ENCODE measurements at places on chromosomes 5 and 9. TPM values are rescaled to one million over a fixed set of nuclear protein-coding genes. Genes with fewer than 3 reads are reported as not detected.
A peak's percentile ranks its signal among the peaks of the same experiment; 100 is the strongest.

Gene FOXD4
- total RNA-seq: 0.20 TPM

- H3K4me1 ChIP-seq: no peaks in the 10 kb centered on the region
- peaks cover 44% of the 10 kb centered on the region for H3K27me3 ChIP-seq
- DNase-seq: peak; percentile 17
- no peak overlapping the region for H3K27ac ChIP-seq
- no peaks in the 10 kb centered on the region for H3K36me3 ChIP-seq
Measured at GRCh38 chr5:62720031-62720441, 141.4 kb downstream of the LRRC70 start.

DNA sequence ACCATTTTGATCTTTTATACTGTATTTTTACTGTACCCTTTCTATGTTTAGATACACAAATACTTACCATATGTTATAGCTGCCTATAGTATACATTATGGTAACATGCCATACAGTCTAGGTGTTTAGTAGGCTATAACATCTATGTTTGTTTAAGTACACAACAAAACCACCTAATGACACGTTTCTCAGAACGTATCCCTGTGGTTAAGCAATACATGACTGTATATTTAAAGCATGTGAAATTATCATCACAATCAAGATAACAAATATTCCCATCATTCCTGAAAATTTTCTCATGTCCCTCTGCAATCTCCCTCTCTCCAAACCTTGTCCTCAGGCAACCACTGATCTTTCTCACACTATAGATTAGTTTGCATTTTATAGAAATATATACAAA, 66.4 kb upstream of the SUSD1 start:
- H3K27me3 ChIP-seq: no peaks in the 10 kb centered on the region
- H3K36me3 ChIP-seq: peaks cover 41% of the 10 kb centered on the region
- H3K27ac ChIP-seq: no peak overlapping the region
- peaks cover 1% of the 10 kb centered on the region for H3K4me1 ChIP-seq
- no peak for DNase-seq

GRCh38 chr9:33051144-33051543, 25.3 kb downstream of the SMU1 start:
- H3K27ac ChIP-seq: no peak overlapping the region
- H3K36me3 ChIP-seq: peaks cover 52% of the 10 kb centered on the region
- no peak overlapping the region for H3K4me3 ChIP-seq

GRCh38 chr5:94402096-94402495, 216.3 kb downstream of the KIAA0825 start:
- no peak overlapping the region for H3K27ac ChIP-seq
- no peak for DNase-seq
- no peak overlapping the region for H3K4me3 ChIP-seq
- no peaks in the 10 kb centered on the region for H3K27me3 ChIP-seq

Gene RMRP
- total RNA-seq: 10,678 TPM

- DNase-seq: no peak
- H3K4me1 ChIP-seq: no peaks in the 10 kb centered on the region
- H3K36me3 ChIP-seq: no peaks in the 10 kb centered on the region
- H3K27me3 ChIP-seq: peaks cover 14% of the 10 kb centered on the region
- H3K4me3 ChIP-seq: no peak overlapping the region
Measured at GRCh38 chr9:78370991-78371390, 74.1 kb downstream of the PSAT1 start.

DNA sequence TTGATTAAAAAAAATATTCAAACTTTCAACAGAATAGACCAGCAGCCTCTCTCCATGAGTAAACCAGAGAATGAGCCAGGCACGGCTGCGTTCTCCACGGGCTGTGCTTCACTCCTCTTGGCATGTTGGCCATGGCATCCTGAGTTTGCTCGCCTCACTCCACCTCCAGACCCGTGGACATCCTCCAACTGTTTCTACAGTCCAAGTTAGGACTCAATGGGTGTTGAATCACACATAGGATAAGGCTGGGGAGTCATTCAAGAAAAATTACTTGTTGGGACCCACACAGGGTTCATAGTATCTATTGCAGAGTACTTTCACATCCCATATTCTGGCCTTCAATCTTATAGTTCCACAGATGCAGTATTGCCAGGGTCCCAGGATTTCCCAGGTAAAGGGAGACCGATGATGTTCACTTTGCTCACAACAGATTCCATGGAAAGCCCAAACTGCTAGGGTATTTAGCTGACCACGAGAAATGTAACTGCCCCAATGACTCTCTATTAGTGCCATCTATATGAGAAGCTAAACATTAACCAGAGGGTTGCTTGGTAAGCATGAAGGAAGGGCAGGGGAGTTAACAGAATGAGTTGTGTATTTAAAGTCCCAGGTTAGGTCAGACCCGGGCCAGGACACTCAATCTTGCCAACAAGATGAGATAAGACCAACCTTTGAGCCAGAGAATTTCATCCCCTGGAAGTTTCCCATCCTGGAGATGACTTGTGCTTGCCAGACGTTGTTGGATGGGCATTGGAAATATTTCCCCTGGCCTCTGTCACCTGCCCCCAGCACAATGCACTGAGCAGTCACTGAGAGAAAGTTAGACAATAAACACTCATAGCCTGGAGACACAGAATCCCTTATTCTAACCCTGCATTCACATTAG, 19.7 kb upstream of the GDA start:
- H3K27me3 ChIP-seq: no peaks in the 10 kb centered on the region
- H3K27ac ChIP-seq: no peak overlapping the region
- no peak for DNase-seq
- no peaks in the 10 kb centered on the region for H3K36me3 ChIP-seq

Gene NINJ1
- 36.9 TPM for total RNA-seq

- no peak overlapping the region for H3K27ac ChIP-seq
- H3K27me3 ChIP-seq: no peaks in the 10 kb centered on the region
- DNase-seq: no peak
- H3K4me3 ChIP-seq: no peak overlapping the region
- H3K36me3 ChIP-seq: no peaks in the 10 kb centered on the region
Measured at GRCh38 chr5:145562931-145563330, 272.2 kb downstream of the PRELID2 start.

- no peaks in the 10 kb centered on the region for H3K27me3 ChIP-seq
- no peaks in the 10 kb centered on the region for H3K36me3 ChIP-seq
- H3K4me1 ChIP-seq: no peaks in the 10 kb centered on the region
- DNase-seq: no peak
Measured at GRCh38 chr5:119810217-119810616, 180.9 kb downstream of the FAM170A start.

Gene PCDHGA10
- 0.05 TPM for total RNA-seq

- H3K36me3 ChIP-seq: no peaks in the 10 kb centered on the region
- no peaks in the 10 kb centered on the region for H3K27me3 ChIP-seq
Measured at GRCh38 chr5:2184563-2185540, 302.1 kb upstream of the IRX4 start.

- no peaks in the 10 kb centered on the region for H3K4me1 ChIP-seq
- DNase-seq: no peak
- no peaks in the 10 kb centered on the region for H3K36me3 ChIP-seq
- no peaks in the 10 kb centered on the region for H3K27me3 ChIP-seq
- H3K4me3 ChIP-seq: no peak overlapping the region
Measured at GRCh38 chr9:85876628-85877027, 64.3 kb upstream of the NAA35 start.

Gene GDA
- not detected for total RNA-seq

Gene PTGDS
- total RNA-seq: 44.2 TPM

- H3K27me3 ChIP-seq: peaks cover 4% of the 10 kb centered on the region
- DNase-seq: no peak
- H3K4me1 ChIP-seq: peaks cover 7% of the 10 kb centered on the region
- no peak overlapping the region for H3K27ac ChIP-seq
Measured at GRCh38 chr5:56595566-56595965, 219.8 kb upstream of the MAP3K1 start.

DNA sequence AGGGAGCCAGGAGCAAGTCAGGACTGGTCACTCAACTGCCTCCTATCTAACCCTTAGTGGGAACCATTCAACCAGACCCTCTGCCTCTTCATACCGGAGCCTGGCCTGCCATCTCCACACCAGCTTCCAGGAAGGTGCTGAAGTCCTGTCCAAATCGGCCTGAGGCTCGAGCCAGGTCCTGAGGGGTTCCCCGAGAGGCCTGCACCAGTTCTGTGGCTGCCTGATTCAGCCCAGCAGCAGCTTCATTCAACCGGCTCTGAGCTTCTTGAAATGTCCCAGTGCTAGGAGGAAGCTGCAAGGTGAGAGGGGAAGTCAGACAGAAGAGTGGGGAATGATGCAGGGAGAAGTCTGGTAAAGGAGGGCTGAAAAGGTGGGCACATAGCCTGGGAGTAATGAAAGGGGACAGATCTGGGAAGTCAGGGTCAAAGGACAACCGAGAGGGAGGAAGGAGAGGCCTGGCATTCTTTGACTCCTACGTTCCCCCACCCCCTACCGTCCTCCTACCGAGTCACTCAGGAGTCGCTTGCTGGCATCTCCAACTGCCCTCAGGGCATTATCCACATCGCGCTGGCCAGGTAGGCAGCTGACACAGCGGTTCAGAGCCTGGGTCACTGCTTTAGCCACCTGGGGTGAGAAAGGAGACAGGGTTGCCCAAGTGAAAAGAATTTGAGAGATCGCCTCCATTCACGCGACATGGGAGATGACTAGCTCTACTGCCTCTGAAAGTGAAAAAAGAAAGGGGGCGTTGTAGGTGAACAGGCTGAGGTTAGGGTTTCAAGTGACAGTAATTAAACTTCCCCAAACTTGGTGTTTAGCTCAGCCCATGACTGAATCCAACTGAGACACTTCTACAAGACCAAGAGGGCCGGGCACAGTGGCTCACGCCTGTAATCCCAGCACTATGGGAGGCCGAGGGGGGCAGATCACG, 20.2 kb downstream of the TLN1 start:
- H3K4me1 ChIP-seq: no peaks in the 10 kb centered on the region
- H3K27ac ChIP-seq: peak overlapping the region; percentile 12
- peaks cover 86% of the 10 kb centered on the region for H3K36me3 ChIP-seq
- no peak overlapping the region for H3K4me3 ChIP-seq
- H3K27me3 ChIP-seq: no peaks in the 10 kb centered on the region

Gene SEMA4D
- 350 TPM for total RNA-seq

Gene ABHD17B
- total RNA-seq: 27.3 TPM

DNA sequence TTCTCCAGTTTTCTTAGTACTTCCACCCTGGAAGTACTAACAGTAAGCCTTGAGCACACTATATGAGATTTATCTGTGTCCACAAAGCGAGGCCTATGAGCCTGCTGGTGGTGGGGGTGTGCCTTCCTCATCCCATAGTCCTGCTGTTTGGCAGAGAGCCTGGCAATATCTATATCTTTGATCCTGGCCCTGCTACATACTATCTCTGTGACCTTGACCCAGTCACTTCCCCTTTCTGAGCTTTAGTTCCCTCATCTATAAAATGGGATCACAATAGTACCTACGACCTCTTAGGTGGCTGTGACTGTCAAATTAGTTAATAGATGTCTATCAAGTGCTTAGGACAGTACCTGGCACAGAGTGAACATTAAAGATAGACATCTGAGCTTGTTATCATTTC, 114.6 kb upstream of the SAP30L start:
- peaks cover 19% of the 10 kb centered on the region for H3K36me3 ChIP-seq
- no peaks in the 10 kb centered on the region for H3K27me3 ChIP-seq
- no peak overlapping the region for H3K4me3 ChIP-seq
- no peak for DNase-seq
- H3K27ac ChIP-seq: no peak overlapping the region

DNA sequence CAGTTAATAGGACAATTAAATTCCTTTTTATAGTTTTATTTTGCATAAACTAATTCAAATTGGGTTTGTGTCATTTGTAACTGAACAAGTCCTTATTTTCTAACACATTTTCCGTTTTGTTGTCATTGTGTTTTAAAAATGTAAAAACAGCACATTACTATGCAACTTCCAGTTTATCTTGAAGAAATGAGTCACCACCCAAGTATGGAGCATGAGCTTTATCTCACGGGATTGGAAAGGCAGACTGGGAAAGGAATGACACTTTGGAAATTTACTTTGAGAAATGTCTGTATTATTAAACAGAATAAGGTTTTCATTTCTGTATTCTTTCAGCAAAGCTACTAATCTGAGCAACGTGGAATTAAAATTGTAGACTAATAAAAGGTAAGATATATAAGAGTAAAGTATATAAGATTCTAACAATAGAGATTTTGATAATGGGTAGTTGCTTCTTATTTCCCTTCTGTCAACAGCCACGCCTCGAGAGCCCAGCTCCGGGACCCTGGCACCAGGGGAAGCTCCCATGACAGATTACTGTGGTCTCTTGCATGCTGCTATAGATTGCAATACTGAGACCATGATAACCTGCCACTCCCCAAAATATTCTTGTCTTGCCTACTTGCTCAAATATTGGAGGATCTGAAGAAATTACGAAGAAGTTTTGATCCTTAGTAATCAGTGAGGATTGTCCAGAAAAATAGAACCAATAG, 433.1 kb downstream of the CHSY3 start:
- no peak overlapping the region for H3K27ac ChIP-seq
- DNase-seq: no peak
- no peaks in the 10 kb centered on the region for H3K27me3 ChIP-seq
- H3K36me3 ChIP-seq: no peaks in the 10 kb centered on the region

DNA sequence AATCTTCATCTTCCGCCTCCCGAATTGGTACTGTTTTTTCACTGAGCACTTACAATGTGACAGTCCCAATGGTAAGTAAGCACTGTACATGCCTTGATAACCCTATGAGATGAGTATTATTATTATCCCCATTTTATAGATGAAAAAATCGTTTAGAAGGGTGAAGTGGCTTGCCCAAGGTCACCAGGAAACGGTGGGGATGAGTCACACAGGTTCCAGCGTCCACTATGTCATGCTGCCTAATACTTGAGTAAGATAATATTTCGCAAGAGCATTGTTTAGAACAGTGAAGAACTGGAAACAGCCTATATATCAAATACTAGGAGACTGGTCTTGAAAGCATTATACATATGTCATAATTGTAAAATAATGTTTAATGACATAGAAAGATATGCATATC, 12.9 kb downstream of the HAND1 start:
- DNase-seq: no peak
- no peak overlapping the region for H3K27ac ChIP-seq
- no peaks in the 10 kb centered on the region for H3K4me1 ChIP-seq
- peaks cover 10% of the 10 kb centered on the region for H3K27me3 ChIP-seq

Gene PTGER4
- 51.0 TPM for total RNA-seq

Gene ANXA2R
- 25.1 TPM for total RNA-seq
